Caco-2 (cell line): ENCODE measurements at places on chromosomes 3 and 15. TPM values are rescaled to one million over a fixed set of nuclear protein-coding genes. Genes with fewer than 3 reads are reported as not detected.
A peak's percentile ranks its signal among the peaks of the same experiment; 100 is the strongest.

AADACL2 gene
- not detected in 2 replicates for total RNA-seq

BMF gene
- total RNA-seq, result 78.2 and 81.5 TPM in 2 replicates

TLNRD1 gene
- total RNA-seq, result 13.7 and 13.8 TPM in 2 replicates

- DNase-seq, result no peak
Measured at GRCh38 chr15:31300981-31301672, 25.5 kb upstream of the KLF13 start.

GRCh38 chr3:139506766-139507165, 30.4 kb upstream of the RBP2 start:
- DNase-seq, result peak; percentile 37

- DNase-seq, result no peak
Measured at GRCh38 chr3:197345390-197345789, 47.0 kb upstream of the DLG1 start.
